Vagina (tissue), 2 donors: ENCODE measurements at places on chromosomes 12 and 14. TPM values are rescaled to one million over a fixed set of nuclear protein-coding genes. Genes with fewer than 3 reads are reported as not detected.

SLC10A1 gene
- total RNA-seq, result not detected

GRCh38 chr12:64229240-64229639 lies 7.1 kb upstream of the KICS2 start:
- no peak for DNase-seq

GRCh38 chr14:86723254-86723624 lies 1193.3 kb downstream of the FLRT2 start:
- no peak for DNase-seq

LGR5 gene
- total RNA-seq, result 2.7 TPM

HOXC13 gene
- total RNA-seq, result not detected

DNA sequence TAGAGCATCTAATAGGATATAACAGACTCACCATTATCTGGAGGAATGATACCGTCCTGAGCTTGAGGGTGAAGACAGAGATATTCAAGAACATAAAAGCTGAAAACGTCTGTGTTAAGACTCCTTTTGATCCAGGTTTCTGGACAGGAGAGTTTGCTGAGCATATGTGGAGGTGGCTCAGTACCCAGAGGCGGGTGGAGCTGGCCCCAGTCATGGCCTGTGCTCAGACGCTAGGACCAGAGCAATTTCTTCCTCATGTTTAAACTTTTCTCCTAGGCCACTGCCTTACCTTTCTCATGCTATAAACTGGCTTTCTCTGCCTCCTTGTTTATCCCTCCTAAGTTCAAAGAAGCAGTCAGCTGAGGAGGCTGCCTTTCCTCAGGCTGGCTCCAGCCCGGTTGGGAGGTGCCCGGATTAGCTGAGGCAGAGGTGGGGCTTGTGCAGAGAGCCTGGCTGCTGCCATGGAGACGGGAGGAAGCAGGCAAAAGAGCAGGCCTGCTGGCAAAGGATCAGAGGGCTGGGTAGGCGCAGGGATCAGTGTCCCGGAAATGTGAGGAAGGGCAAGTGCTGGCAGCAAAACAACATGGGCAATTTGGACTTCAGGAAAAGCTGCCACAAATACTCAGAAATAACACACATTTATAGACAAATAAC lies 13.7 kb downstream of the COA8 start:
- no peak for DNase-seq

CPNE8 gene
- total RNA-seq, result 15.0 TPM

DNA sequence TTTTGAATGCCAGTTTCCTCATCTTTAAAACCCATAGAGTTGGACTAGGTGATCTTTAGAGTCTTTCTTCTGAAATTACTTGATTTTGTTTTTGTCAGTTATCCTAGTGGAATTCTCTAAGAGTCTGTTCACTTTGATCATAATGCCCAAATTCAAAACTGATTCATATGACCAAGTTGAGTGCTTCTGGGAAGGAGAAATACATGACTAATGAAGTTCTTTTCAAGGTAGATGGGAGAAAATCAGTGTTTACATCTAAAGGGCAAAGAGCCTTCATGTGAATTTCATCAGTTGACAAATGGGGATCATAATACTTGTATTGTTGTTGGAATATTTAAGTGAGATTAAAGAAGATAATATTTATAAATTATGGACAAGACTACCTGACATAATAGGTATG lies 53.2 kb downstream of the ERC1 start:
- DNase-seq, result no peak

- DNase-seq, result no peak
These were observed 26.0 kb downstream of the PSMA3 start for GRCh38 chr14:58270628-58271027.

YY1 gene
- 43.0 TPM for total RNA-seq

DNA sequence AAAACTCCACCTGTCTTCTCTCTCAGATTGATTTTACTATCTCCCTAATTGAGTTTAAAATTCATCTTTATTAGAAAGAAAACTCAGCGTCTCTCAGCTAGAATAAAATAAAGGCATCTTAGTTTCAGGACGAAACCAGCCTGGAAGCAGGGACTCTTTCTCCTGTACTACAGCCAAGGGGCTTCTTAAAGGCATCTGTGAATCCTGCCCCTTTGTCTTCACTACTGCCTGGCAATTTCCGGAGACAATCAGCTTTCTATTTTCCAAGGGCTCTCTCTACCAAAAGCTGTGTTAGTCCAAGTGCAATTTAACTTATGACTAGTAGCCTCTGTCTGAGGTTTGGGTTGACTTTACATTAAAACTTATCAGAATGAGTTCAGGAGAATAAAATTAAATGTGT lies 623.3 kb upstream of the FOXG1 start:
- DNase-seq, result no peak

DNA sequence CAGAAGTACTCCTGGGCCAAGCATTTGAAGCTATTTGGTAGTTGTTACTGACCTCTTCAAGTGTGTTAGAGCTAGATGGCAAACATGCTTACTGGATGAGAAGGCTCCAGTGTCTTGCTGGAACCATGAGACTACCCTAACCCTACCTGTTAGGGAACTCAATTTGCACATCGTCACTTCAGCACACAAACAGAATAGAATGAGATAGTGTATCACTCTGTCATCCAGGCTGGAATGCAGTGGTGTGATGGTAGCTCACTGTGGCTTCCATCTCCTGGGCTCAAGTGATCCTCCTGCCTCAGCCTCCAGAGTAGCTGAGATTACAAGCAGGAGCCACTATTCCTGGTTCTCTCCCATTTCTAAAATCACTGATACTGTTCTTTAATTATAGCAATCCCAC lies 417.0 kb upstream of the ATXN7L3B start:
- DNase-seq, result no peak

- DNase-seq, result no peak
These were observed 18.6 kb upstream of the MDM1 start for GRCh38 chr12:68350753-68351152.

- no peak for DNase-seq
These were observed 27.7 kb downstream of the UBR7 start for GRCh38 chr14:93234798-93235197.

KCNJ8 gene
- total RNA-seq, result 17.2 TPM

DNA sequence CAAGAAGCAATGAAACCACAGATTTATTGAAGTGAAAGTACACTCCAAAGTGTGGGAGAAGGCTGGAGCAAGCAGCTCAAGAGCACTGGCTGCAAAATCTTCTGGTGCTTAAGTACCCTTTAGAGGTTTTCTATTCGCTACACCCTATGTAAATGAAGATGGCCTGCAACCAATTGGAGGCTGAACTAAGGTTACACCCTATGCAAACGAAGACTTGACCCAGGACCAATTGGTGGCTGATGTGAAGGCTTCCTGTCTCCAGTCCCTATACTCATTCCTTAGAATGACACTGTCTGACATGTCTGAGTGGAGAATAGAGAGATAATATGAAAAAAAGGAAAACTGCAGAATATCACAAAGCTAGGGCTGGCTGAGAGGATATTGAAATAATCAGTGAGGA lies 57.2 kb downstream of the ALG10B start:
- DNase-seq, result no peak

- no peak for DNase-seq
These were observed 253.1 kb downstream of the BCAT1 start for GRCh38 chr12:24695657-24696329.

DNA sequence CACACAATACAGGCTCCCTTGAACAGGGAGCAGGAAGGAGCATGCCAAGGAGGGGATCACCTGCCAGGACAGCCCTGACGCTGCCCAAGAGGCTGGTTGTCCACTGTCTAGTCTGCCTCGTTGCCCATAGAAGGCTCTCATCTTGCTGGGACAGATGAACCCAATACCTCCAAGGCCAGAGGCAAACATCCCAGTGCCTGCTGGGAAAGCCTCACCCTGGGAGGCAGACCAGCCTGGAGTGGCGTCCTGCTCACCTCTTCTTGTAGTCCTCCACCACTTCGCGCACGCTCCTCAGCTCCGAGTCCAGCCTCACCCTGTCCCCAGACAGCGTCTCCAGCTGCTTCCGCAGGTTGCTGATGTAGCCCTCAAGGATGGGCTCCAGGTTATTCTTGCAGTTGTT lies 2.4 kb downstream of the KRT73 start:
- no peak for DNase-seq

DNA sequence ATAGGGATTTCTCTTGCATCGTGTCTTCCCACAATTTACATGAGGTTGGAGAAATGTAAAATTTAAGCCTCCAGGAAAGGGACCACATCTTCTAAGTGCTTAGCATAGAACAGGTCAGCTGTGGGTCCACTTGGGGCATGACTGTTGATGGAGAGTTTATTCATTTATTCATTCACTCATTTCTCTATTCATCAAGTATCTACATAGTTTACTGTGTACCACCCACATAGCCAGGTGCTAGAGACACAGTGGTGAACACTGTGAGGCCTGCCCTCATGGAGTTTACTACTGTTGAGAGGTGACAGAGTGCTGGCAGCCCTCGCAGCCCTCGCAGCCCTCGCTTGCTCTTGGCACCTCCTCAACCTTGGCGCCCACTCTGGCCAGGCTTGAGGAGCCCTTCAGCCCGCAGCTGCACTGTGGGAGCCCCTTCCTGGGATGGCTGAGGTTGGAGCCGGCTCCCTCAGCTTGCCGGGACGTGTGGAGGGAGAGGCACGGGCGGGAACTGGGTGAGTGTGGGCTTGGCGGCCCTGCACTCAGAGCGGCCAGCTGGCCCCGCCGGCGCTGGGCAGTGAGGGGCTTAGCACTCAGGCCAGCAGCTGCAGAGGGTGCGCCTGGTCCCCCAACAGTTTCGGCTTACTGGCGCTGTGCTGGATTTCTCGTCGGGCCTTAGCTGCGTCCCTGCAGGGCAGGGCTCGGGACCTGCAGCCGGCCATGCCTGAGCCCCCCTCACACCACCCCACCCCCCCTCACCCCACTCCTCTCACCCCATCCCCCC lies 1.7 kb upstream of the JPH4 start:
- DNase-seq, result no peak

DNA sequence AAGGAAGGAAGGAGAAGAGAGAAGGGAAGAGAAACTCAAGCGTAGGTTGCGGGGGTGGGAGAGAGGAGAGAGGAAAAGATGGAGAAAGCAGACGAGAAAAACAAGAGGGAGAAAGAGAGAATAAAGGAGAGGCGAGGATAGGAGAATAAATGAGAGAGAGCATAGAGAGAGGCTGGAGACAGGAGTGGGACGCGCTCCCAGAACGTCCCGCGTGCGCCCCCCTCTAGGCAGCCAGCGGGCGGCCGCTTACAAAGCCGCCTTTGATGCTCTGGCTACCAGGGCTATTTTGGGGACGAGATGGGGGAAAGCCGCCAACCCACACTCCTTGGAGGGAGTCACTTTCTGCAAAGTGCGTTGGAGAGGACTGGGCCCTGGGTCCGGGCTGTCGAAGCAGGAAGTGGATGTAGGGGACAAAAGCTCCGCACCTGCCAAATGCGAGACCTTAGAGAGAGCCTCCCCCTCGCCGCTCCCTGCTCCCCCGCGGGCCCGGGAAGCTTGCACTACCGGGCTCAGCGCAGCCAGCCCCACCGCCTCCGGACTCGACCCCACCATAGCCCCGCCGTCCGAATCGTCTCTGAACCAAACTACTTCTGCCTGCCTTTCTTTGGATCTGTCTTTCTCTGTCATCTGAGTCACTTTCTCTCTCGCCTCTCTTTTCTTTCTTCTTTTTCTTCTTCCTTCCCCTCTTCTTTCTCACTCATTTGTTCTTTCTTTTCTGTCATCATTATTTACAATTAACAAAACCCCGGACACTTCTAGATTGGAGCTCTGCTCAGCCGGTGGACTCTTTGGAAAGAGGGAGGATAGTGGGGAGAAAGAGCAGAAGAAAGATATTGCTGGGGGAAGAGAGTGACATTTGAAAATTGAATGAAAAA lies 8.0 kb downstream of the ASCL1 start:
- DNase-seq, result no peak

- DNase-seq, result no peak
These were observed 24.6 kb upstream of the UBC start for GRCh38 chr12:124939079-124939420.

METTL25 gene
- total RNA-seq, result 29.0 TPM

DNA sequence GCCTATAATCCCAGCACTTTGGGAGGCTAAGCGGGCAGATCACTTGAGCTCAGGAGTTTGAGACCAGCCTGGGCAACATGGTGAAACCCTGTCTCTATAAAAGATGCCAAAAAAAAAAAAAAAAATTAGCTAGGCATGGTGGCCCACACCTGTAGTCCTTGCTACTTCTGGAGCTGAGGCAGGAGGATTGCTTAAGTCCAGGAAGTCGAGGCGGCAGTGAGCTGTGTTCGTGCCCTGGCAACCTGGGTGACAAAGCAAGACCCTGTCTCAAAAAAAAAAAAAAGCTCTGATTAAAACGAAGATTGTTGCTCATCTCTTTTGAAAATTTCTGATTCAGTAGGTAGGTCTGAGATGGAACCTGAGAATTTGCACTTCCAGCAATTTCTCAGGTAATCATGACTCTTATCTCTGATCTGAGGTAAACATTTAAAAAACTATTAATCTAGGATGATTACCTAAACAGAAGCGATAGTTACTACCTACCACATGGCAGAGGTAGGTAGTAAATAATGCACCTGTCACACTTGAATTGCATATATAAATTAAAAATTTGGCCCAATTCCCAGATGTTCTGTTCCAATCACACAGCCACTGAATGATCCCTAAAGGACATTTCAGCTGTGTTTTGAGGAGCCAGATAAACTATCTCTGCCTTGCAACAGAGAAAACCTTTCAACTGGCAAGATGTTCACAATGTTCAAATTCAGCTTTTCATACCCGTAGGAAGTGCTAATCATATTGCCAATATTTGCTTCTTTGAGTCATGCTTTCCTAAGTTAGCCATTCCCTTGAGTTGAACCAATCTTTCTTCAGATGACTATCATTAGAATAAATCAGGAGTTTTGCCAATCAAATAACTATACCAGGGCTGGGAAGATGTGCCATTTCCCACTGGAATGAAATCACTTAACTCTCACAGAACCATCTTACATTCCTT lies 4.2 kb upstream of the TEP1 start:
- no peak for DNase-seq

LYZ gene
- total RNA-seq, result 15.2 TPM

DNA sequence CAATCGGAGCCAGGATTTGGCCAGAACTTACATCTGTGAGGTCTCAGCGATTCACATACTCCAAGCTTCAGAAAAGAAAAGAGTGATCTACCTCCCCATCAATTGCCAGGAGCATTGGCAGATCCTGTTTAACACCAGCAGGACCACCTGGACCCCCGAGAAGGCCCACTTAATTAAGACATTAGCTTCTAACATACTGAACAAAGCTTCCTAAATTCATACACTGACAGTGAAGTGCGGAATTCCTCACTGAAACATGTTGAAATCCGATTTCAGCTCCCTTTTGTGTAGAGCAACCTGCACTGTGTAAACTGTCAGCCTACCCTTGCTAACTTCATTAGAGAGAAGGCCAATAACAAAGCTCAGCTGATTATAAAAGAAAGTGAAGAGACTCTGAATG lies 274.0 kb downstream of the NOVA1 start:
- no peak for DNase-seq

TRPV4 gene
- 5.6 TPM for total RNA-seq
